Substantia nigra (tissue), 51 donors: ENCODE measurements at places on chromosomes 1 and 21.

DNA sequence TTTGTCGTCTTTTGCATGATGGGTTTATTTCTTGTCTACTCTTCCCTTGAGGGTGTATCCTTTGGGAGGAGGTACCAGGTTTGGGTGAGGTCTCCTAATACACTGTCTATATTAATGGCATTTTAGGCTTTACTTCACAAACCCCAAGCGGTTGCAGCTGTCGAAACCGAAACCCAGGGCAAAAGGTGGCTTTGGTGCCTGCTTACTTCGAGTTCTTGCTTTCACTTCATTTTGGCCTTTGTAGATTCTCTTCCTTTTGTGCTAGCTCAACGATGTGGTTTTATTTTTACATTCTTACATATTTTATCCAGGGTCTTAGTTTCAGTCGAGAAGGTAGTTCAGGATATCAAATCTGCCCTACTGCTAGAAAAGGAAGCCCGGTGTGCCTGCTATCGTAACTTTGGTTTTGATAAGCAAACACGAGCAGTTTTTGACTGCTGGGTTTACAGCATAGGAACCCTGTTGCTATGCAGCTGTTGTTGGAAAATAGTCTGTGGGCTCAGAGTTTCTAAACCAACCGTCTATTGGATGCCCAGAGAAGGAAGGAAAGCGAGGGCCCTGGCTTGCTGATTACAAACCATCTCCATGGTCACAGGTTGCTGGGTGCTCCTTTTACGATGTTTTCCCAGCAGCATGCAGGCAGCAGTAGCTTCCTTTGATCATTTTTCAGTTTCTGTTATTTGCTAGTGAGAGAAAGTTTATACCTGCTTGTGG lies 9.8 kb upstream of the TSPAN2 start:
- no peak for DNase-seq

DNA sequence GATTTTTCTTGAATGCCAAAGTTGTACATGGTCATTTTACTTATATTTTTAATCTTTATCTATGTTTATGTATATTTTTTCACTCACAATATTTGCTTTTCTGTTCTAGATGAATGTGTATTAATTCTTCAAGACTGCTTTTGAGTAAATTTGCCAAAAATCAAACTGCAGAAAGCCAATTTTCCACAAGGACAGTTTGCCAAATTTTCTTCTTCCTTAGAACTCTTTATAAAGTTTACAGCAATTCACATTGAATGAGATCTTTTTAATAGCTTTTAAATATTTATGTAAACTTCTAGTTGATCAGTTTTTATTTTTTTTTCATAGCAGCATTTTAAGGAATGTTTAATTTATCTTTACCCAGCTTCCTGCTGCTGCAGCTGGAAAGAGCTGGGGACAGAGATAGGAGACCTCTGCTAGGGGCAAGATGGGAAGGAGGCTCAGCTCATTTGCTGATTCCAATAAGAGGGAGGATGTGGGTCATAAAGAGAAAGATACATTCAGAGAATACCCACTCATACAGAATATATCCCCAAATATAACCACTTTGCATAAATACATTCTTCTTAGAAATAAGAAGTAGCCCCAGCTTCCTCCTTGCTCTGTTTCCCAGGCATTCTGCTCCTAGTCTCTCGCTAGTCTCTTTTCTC lies 93.0 kb downstream of the ODF2L start:
- no peak for DNase-seq

GRCh38 chr1:172967936-172968335 lies 82.8 kb downstream of the TNFSF18 start:
- no peak for DNase-seq

- DNase-seq = no peak
These were observed 150.2 kb downstream of the FOXD2 start for GRCh38 chr1:47587891-47588582.

DNA sequence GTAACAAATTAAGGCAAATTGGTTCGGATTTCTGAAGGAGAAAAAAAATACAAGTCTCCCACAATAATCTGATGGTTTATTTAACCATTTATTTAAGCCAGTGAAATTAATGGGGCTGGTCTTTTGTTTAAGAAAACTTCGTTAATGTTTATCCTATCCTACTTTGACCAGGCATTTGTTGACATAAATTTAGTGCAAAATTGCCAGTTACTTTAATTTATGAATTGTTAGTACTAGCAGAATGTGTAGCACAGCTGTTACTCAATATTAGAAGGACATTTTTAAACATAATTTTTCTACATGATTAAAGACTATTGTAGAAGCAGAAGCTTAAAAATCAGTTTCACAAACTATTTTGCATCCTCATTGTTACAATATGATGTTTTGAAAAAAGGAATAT lies 687.6 kb upstream of the PTBP2 start:
- DNase-seq = no peak

DNA sequence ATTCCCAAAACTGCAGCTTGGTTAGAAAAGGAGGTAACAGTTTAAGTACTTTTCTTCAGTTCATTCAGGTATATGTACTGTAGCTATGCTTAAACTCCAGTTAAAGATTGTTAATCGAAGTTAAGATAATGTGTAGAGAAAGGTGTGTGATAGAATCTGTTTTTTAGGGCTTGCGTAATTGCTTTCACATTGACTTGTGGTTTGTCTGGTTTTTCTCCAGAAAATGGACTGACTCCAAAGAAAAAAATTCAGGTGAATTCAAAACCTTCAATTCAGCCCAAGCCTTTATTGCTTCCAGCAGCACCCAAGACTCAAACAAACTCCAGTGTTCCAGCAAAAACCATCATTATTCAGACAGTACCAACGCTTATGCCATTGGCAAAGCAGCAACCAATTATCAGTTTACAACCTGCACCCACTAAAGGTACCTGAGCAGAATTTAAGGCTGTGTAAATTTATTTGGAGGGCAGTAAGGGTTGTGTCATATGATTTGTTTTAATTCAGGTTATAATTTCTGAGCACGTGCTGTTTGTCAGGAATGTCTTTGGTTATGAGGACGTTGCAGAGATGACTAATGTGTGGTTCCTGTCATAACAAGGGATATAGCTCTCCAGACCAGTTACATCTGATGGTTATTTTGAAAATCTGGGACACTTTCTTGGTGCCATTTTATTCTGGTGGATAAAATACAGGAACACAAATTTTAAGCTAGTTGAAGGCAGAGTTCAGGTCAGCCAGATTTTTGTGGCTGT lies 26.0 kb downstream of the ATF6 start:
- DNase-seq = no peak

DNA sequence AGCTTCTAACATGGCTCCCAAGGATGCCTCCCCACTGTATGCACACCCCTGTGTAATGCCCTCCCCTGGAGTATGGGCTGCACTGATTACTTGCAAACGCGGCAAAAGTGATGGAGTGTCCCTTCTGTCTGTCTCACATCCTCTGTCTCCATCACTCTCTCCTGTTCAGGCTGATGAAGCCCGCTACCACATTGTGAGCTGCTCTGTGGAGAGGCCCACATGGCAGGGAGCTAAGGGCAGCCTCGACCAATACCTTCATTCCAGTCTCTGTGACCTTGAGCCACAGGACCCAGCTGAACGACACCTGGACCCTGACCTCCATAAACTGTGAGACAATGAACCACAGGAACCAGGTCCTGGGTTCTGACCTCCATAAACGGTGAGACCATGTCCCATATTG lies 154.1 kb upstream of the ETV3 start:
- no peak for DNase-seq

DNA sequence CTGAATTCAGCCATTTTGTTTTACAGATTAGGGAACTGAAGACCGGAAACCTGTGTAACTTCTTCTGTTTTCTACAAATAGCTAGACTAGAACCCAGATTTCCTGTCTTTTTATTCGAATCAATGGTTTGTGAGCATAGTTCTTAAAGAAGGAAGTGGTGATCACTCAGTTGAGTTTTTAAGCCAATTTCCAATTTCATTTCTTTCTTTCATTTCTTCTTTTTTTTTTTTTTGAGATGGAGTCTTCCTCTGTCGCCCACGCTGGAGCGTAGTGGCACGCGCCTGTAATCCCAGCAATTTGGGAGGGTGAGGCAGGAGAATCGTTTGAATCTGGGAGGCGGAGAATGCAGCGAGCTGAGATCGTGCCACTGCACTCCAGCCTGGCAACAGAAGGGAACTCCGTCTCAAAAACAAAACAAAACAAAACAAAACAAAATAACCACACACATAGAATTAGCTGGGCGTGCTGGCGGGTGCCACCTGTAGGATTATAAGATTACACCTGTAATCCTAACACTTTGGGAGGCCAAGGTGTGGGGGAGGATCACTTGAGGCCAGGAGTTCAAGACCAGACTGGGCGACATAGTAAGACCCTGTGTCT lies 3.0 kb upstream of the MDM4 start:
- DNase-seq = no peak

GRCh38 chr1:8858112-8858668 lies 20.3 kb downstream of the ENO1 start:
- DNase-seq = no peak

- DNase-seq = no peak
These were observed 15.9 kb upstream of the ADAMTS5 start for GRCh38 chr21:26982767-26983166.

DNA sequence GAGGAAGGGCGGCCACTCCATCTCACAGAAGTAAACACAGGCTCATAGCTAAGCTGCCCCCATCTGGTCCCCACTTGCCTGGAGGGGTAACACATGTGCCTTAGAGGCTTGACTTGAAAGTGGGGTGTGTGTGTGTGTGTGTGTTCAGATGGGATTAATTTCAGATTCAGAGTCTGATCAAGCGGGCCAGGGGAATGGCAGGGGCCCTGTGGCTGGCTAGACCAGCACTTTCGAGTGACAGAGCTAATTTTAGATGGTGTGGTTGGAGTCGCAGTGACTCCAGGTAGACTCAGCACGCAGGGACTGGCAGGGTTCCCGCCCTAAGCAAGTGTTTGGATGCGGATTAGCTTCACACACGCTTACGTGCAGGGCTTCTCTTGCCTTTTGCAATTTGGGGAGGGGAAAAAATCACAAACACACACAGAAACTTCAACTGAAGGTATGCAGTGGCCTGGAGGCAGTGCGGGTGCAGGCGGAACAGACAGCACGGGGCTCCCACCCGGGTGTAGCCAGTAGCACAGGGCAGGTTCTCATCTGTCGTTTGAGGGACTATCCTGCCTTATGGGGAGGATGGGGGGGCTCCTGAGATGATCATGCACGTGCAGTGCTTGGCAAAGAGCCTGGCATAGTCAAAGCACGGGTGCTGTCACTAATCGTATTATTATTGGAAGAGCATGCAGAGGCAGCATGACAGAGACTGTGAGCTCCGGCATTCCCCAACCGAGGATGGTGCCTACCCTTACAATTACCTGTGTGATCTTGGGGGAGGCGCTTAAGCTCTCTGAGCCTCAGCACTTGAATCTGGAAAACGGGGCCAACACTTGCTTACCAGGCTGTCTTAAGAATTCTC lies 1.3 kb downstream of the EDN2 start:
- DNase-seq = no peak

GRCh38 chr1:26279456-26280332 lies at the start of gene SH3BGRL3:
TSS of gene SH3BGRL3 (plus strand) at chr1:26280086. CDS start at chr1:26280156, 70 bp downstream.
- peak; percentile 53 for DNase-seq

- DNase-seq = no peak
These were observed 3.2 kb upstream of the TNFSF4 start for GRCh38 chr1:173210283-173210682.

DNA sequence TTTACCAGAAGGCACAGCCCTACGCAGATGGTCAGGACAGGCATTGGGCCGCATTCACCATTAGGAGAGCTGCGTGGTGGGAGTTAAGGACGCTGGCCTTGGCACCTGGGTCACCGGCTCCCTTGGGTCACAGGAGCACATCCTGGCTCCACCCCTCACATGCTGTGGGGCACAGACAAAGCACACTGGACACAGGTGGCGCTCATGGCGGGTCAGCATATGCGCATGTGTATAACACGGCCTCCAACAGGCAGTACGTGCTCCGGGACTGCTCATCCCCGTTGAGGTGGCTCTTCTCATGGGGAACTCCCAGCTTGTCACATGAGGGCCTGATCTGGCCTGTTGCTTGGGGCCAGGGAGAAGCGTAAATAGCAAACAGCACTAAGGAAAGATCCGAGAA lies 25.0 kb downstream of the PGBD5 start:
- no peak for DNase-seq

DNA sequence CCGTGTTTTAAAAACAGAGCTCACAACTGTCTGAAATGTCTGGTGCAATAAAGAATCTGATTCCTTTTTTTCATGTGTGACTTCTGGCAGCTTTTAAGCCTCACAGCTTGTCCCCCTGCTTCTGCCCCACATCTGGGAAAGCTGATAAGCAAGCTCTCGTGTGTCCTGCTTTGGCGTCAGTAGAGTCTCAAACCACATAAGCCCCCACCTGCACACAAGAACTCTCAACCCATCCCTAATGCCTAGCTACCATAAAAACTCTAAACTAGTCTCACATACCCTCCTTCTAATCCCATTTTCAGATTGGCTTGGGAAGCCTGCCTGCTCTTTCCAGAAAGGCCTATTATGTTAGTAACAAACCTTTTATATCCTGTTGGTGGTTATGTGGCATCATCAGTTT lies 94.6 kb upstream of the DAB1 start:
- DNase-seq = no peak

- DNase-seq = no peak
These were observed 3.6 kb upstream of the GNB1 start for GRCh38 chr1:1894354-1895059.

GRCh38 chr1:213530611-213531320 lies 457.0 kb upstream of the PROX1 start:
- DNase-seq = no peak

- DNase-seq = no peak
These were observed 7.3 kb upstream of the TINAGL1 start for GRCh38 chr1:31568895-31569595.
